H9 (cell line): ENCODE measurements at places on chromosomes 4 and X.

DNA sequence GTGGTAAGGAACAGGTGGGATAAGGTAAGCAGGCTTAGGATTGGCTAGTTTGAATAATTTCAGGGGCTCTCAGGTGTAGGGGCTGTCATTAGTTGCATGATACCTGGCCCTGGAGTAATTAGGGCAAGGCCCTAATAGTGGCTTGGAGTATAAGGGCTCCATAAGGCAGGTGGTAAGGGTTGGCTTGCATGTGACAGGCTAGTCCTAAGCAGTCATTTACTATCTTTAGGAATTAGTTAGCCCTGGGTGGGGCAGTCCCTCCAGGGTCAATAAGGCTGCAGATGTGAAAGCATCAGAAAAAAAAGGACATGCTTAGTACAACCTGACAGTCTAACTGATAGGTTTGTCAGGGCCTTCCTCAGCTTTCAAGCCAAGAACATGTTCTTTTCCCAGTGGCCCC lies 7.8 kb upstream of the TMPRSS11D start:
- no peak for DNase-seq

- no peak for DNase-seq
Observed at GRCh38 chr4:118356731-118357130, 3.9 kb upstream of the PRSS12 start.

- no peak for DNase-seq
Observed at GRCh38 chrX:96170626-96171025, 514.0 kb upstream of the DIAPH2 start.

DNA sequence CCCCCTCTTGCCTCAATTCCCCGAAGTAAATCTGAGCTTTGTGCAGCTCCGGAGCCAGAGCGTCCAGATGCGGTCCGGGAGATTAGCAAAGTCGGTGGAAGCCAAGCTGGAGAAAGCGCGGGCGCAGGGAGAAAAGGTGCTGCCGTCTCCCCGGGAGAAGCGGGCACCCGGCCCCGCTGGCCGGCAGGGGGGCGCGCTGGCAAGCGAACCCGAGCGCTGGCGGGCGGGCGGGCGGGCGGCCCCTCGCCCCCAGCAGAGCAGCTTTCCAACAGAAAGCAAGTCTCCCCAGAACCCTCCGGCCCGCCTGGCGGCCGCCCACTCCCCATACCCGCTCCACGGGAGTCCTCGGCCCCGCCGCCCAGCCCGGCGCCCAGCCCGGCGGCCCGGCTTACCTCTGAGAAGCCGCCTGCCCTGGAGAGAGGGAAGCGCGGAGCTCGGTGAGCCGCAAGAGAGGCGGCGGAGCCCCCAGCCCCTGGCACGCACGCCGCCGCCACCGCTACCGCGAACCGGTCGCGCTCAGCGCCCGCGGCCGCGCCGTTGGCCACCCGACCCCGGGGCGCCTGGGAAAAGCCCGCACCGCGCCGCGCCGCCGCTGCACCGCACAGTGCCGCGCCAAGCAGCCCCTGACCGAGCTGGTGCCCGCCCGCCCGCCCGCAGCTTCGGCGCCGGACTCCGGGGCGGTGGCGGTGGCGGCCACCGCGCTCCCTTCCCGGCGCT lies 529 bp upstream of the CITED1 start:
- no peak for DNase-seq

DNA sequence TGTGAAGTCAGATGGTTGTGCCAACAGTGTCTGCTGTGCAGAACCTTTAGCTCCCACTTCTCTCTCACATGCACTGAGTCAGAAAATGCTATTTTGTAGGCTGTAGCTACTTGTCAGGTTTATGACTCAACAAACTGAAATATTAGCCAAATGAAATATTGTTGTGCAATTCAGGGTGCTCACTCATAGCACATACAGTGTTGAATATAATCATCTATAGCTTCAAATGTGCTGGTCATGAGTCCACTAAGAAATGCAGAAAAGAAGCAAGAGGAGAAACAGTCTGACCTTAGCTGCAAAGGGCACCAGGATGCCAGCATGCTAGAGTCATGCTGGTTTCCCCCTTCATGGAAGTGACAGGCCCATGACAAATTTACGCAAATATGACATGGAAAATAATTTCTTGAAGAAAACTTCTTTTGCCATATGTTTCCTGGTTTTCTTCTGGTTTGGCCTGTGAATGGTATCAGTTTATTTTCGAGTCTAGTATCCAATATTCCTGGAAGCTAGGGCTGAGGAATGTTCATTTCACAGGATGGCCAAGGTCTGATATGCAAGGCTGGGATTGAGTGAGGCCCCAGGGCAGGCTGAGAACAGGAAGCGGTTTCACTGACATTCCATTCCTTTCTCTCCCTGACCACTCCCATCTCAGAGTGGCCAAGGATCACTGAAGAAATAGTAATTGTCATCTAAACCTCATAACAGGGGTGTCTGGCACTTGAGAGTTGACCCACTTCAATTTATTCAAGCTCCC lies 10.3 kb upstream of the CXCL2 start:
- peak; percentile 62 for DNase-seq

- no peak for DNase-seq
Observed at GRCh38 chr4:101697266-101697665, 93.3 kb upstream of the BANK1 start.

DNA sequence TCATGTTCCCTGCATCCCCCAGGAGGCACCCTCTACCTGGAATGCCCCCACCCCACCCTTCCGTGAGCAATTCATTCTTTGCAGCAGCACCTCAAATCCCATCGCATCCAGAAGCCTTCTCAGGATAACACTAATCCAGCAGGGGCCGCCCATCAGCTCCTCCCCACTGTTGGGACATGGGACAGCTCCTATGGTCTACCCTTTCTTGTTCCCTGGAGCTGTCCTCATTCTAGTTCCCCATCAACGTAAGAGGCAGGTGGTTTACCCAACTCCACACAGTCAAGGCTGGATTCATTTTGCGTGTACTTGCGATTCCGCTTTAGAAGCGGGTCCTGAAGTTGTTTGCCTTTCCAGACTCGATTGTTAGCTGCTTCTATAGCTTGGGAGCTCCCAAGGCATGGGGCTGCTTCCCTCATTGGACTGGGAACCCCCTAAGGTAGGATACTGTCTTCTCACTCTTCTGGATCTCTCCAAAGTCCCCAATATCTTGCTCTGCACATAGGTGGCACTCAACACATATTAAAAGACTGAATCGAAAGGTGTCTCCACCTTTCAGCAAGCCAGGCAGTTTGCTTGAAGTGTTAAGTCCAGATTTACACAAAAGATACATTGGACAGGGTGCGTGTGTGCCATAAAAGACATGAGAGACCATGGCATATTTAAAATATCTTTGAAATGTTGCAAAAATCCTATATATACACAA lies 942 bp upstream of the APLN start:
- peak; percentile 59 for DNase-seq

DNA sequence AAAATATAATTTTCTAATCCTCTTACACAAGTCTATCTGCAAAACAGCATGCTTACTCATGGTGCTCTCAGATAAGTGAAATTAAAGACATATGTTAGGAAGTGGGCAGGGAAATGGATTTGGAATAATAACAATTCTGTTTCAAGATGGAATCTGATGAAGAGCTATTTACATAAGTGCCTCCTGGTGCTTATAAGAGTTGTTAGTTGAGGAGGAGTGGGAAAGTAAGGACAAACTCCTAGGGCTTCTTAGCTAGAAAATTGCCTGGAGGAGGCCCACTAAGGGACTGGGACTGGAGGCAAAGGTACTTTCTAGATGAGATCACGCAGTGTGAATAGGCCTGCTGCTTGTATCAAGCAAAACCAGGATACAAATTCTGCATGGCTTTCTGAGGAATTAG lies 939.8 kb downstream of the GLUD2 start:
- no peak for DNase-seq

DNA sequence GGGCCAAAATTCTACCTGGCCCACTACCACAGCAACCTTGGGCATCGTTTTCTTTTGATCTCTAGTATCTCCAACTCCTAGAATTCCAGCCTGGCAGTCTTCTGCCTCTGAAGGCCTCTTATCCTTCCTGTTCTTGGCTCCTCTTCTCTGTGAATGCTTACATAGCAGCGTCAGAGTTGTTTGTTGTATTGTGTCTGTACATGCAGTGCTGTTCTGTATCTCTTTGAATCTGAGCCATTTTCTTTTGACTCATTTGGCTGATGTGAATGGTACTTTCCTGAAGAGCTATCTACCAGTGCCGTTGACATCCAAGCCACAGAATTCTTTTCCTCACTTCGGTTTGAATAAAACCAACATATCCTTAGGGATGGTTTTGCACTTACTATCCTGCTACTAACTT lies 79.2 kb downstream of the TMEM164 start:
- no peak for DNase-seq

- no peak for DNase-seq
Observed at GRCh38 chrX:103406256-103406655, 29.9 kb downstream of the BEX3 start.

DNA sequence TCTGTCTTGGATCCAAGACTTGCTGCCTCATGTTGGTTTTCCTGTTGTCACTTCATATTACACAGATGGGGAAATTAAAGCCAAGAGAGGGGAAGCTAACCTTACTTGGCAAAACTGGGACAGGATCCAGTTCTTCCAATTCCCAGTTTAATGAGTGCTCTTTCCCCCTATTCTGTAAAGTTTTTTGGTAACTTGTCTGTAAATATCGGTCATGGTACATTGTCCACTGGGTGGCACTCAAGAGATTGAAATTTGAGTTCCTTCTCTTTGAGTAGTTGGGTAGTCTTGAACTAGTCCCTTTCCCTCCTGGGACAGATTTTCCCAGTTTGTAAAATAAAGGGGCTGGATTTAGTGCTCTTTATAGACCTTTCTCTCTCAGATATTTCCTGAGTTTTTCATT lies 12.4 kb upstream of the EOLA2 start:
- no peak for DNase-seq

DNA sequence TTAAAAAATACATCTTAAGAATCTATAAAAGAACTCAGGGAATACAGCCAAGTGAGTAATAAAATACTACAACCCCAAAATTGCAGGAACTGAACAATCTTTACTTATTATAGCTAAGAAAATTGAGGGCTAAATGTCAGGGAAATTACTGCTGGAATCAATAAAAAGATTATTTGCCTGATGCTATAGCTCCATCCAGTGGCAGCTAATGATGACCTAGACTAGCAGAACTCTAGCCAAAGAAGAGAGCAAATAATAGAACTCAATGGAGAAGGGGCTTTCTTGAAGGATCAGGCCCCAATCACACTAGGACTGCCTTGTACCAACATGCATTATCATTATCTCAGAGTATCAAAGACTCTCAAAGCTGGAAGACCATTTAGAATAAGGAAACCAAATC lies 85.0 kb upstream of the FAM241A start:
- DNase-seq: no peak

DNA sequence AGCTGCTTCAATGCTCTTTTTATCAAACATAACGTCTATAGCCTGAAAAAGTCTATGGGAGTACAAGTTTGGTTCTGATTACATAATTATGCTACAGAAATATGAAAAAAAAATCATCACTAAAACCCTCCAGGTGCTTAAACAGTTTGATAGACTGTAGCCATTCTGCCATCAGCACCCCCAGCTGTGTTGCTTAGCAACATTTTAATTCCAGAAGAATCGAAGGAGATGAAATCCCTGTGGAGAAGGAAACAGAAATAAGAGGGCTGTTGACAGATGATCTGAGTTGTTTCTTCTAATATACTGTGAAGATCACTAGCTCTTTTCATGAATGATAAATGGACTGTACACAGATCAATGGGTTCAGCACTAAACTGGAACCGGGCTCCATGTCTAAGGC lies 402.8 kb downstream of the AFF2 start:
- DNase-seq: no peak

- DNase-seq: no peak
Observed at GRCh38 chrX:109934434-109934833, 68.5 kb upstream of the TMEM164 start.

DNA sequence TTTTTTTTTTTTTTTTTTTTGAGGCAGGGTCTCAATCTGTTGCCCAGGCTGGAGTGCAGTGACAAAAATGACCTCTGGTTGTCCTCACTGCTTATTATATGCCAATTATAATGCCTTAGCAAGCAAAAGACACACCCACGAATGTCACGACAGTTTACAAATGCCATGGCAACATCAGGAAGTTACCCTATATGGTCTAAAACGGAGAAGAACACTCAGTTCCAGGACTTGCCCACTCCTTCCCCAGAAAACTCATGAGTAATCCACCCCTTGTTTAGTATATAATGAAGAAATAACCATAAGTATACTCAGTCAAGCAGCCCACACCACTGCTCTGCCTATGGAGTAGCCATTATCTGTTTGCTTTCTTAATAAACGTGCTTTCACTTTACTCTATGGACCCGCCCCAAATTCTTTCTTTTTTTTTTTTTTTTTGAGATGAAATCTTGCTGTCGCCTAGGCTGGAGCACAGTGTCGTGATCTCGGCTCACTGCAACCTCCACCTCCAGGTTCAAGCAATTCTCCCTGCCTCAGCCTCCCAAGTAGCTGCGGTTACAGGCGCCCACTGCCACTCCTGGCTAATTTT lies 106.2 kb downstream of the SMIM20 start:
- no peak for DNase-seq

DNA sequence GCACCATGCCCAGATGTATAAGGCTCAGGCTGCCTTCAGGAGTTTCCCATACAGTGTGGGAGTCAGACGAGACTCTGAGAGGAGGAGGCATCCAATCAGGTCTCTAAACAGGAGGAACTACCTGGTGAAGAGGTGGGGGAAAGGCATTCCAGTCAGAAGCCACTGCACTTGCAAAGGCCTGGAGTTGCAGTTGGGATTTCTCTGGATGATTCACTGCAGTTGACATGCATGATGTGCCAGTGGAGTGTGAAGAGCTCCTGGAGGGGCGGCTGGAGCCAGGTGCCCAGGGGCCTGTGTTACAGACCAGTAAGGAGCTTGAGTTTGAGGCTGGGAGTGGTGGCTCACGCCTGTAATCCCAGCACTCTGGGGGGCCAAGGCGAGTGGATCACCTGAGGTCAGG lies 339.1 kb downstream of the ARHGAP10 start:
- DNase-seq: no peak

DNA sequence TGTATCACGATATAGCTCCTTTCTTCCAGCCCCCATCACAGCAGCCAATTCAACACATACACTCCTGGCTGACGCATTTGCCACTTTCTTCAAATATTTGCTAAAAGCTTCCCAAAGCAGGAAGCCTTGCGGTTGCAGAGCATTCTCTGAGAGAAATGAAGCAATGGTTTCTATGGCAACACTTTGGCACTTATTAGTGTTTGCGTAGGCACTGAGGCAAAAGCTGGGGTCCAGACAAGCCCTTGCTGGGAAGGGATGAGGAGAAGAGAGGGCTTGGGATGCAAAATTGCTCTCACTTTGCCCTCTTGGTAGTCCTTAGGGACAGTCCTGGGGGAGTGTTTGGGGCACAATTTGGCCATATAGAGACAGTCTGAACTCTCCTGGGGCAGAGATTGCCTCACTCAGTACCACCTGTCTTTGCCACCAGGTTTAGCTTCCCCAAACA lies 55.0 kb upstream of the PAK3 start:
- DNase-seq: no peak

GRCh38 chr4:89657931-89658700 lies 178.8 kb downstream of the SNCA start:
- DNase-seq: no peak

DNA sequence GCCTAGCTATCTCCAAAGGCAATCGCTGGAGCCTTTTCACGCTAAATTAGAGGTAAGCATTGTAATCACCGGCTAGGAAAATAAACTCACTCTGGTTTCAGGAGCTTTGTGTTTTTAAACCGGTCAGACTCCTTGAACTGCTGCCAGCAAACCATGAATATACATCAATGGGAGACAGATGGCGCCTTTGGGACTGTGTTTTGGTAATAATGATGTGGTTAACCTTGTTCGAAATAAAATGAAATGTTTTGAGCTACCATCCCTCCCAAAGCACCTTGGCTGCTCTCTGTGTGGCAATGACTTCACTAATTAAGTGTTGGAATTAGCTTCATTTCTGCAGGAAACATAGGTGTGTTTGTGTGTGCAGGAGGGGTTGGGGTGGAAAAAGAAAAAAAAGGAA lies 65.3 kb downstream of the CLNK start:
- DNase-seq: no peak

GRCh38 chrX:7314425-7314824 lies 166.5 kb upstream of the PUDP start:
- DNase-seq: no peak
